Renal cortical epithelial cell (primary cell): ENCODE measurements at places on chromosomes 13 and 19. TPM values are rescaled to one million over a fixed set of nuclear protein-coding genes. Genes with fewer than 3 reads are reported as not detected.

DNA sequence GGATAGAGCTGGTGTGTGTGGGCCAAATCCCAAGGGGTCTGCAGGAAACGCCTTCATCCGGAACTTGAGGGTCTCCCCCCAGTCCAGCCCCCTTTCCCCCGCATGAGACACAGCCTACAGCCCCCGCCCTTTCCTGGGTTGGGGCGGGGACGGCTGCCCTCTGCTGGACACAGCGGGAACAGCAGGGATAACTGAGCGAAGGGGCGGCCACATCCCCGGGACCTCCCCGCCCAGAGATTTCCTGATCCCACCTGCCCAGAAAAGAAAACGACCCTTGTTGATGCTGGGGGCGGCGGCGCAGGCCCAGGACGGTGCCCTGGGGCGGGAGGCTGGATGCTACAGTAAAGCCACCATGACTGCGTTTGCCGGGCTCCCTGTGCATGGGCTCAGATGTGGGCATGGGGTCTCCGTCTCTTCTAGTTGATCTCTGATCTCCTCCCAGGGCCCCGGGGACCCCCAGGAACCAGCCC is 14.2 kb downstream of the ONECUT3 start:
- DNase-seq = no peak

- DNase-seq = no peak
Observed at GRCh38 chr19:50325310-50326100, 3.7 kb downstream of the KCNC3 start.

Gene ACTMAP
- 0.35 and 4.5 TPM in 2 replicates for total RNA-seq

Gene PSPN
- 0.69 and 2.2 TPM in 2 replicates for total RNA-seq

- DNase-seq = peak; percentile 92
Observed at GRCh38 chr13:102724923-102725322, 30.1 kb upstream of the METTL21C start.

DNA sequence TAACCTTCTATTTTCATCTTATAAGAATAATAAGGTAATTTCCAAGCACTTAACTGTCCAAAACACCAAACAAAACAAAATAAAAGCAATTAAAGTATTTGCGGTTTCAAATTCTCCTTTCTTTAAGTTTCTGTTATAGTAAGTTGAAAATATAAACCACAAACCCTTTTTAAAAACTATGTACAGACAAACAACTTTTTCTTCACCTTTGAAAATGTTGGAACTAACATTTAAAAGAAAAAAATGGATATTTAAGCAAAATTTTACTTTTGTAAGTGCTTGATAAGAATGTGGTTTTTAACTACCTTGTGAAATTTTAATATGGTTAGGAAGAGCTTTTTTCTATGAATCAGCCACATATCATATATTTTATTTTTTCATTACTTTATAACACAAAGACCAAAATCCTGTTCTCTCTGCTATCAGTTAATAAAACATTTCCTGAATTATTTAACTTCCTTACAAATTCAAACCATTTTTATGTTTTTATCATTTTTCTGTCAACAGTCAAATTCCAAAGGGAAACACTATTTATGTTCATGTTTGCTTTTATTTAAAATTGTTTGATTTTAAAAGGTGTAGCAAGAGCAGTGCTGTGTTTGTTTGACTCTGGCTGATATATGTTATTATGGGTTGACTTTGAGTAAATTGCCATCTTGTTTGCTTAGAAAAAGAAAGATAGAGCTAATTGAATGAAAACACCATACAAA is 554.1 kb upstream of the KLHL1 start:
- no peak for DNase-seq

- no peak for DNase-seq
Observed at GRCh38 chr19:11390359-11390758, 6.2 kb upstream of the EPOR start.

Gene VSTM2B
- not detected in 2 replicates for total RNA-seq

DNA sequence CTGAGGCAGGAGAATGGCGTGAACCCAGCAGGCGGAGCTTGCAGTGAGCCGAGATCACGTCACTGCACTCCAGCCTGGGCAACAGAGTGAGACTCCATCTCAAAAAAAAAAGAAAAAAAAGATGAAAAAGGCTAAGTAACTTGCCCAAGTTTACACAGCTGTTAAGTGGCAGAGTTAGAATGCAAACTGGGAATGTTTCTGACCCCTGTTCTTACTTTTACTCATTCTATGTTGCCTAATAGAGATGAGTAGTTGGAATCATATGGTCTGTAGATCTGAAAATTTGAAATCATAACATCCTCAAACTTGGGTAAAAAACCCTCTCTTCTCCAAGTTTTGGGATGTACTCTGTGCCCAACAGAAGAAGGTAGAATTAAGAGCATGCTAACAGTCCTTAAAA is 235.8 kb upstream of the RFC3 start:
- no peak for DNase-seq

DNA sequence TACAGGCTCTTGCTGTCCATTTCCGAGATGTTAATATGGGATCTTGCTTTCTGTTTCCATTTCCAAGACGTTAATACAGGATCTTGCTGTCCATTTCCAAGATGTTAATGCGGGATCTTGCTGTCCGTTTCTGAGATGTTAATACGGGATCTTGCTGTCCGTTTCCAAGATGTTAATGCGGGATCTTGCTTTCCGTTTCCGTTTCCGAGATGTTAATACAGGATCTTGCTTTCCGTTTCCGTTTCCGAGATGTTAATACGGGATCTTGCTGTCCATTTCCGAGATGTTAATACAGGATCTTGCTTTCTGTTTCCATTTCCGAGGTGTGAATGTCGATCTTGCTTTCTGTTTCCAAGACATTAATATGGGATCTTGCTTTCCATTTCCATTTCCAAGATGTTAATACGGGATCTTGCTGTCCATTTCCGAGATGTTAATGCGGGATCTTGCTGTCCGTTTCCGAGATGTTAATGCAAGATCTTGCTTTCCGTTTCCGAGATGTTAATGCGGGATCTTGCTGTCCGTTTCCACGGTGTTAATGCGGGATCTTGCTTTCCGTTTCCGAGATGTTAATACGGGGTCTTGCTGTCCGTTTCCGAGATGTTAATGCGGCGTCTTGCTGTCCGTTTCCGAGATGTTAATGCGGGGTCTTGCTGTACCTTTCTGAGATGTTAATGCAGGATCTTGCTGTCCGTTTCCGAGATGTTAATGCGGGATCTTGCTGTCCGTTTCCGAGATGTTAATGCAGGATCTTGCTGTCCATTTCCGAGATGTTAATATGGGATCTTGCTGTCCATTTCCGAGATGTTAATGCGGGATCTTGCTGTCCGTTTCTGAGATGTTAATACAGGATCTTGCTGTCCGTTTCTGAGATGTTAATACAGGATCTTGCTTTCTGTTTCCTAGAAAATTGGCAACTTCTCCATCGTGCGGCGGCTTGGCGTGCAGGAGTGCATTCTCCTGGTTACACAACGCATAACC is 38.3 kb downstream of the PEX11G start:
- peak; percentile 41 for DNase-seq

Gene ZNF443
- 10.8 and 12.7 TPM in 2 replicates for total RNA-seq

Gene NPHS1
- not detected in 2 replicates for total RNA-seq

- DNase-seq = no peak
Observed at GRCh38 chr19:40398417-40399131, 8.6 kb upstream of the HIPK4 start.

- no peak for DNase-seq
Observed at GRCh38 chr19:49904136-49904535, 7.4 kb upstream of the IL4I1 start.

Gene FFAR2
- not detected in 2 replicates for total RNA-seq

DNA sequence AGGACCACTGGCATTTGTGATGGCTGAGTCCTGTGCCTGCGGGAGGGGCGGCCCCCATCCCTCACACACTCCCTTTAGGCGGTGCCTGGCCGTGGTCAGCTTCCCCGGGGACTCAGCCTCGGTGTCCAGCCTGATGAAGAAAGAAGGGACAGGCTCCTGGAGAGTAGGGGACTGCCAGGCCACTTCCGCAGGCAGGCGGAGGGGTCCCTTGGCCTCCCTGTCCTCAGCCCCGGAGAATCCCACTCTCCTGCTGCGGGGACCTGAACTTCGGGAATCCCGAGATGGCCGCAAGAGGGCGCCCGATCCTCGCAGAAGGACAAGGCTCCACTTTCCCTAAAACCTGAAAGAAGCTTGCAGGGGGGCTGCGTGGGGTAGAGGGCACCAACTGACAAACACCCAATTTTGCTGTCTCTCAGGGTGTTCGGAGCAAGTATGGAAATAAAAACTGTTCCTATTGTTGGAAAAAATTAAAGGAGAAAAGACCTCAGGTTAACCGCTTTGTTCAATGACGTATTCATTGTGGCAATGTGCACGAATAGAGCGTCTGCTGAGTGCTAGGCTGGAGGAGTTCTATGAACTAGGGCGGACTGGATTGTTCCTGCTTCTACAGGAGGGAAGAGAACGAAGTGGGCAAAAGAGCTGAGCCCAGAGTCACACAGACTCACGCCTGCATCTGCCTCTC is 297.3 kb downstream of the ZNF536 start:
- no peak for DNase-seq

DNA sequence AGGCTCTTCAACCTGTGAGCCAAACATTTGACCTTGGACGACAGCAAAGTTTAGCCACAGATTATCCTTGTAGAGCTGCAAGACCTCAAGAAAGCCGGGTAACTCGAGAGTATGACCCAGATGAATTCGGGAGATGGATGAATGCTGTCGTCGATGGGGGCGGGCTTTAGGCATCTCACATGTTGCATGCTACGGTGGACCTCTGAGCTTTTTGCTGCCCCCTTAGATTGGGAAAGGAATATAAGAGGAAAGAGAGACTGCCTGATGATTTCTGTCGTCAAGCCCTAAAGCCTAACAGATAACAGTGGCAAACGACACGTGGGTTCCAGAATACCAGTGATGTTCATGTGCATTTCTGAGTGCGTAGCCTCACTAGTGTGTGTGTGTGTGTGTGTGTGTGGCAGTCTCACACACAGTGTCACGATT is 730 bp upstream of the ABCC4 start:
- no peak for DNase-seq

Gene CAMSAP3
- 1.9 and 3.8 TPM in 2 replicates for total RNA-seq

- DNase-seq = no peak
Observed at GRCh38 chr13:54356209-54356608, 1327.6 kb downstream of the OLFM4 start.

- DNase-seq = peak; percentile 54
Observed at GRCh38 chr13:29674532-29674931, 79.0 kb upstream of the SLC7A1 start.

DNA sequence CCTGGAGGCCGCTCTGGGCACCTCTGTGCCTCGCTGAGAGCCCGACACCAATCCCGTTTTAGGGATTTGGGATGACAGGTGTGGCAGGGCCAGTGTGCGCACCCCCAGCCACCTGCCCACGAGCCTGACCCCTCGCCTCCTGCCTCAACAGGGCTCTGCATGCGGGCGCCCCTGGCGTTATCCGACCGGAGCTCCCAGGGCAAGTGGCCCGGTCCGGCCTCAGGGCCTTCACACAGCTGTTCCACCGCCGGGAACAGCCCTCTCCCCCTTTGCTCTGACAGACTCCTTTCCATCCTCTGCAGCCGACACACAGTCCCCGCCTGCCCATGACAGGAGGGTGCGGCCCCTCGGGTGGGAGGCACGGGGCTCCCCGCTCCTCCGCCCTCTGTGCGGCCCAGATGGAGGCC is 7.1 kb upstream of the WDR18 start:
- no peak for DNase-seq

- DNase-seq = no peak
Observed at GRCh38 chr13:113114511-113115362, 7.9 kb upstream of the F10 start.

- DNase-seq = no peak
Observed at GRCh38 chr13:109737046-109737573, 49.3 kb downstream of the IRS2 start.

DNA sequence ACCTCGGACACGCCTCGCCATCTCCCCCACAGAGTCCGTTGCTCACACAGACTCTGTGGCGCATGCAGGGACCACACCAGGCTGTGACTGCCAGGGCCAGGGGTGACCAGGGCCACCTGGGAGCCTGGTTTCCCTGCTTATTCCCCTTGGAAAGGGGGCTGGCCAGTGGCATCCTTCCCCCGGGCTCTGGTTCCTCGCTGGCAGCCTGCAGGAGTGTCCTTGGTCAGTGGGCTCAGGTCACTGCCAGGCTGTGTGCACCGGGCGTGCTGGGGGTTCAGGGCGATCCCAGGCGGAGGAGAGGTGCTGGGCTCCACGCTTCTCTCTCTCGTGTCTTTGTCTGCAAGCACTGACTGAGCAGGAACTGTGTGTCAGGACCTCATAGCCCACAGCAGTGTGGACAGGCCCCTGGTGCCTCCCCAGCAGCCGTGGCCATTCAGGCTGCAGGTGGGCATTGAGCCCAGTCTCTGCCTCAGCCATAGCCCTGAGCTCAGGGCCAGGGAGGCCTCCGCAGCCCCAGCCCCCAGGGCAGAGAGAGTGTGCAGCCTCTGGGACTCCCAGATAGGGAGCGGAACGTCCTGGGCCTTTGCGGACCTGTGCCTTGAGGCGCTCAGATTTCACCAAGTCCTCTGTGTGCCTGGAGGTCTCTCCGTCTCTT is 6.5 kb downstream of the PIAS4 start:
- no peak for DNase-seq

DNA sequence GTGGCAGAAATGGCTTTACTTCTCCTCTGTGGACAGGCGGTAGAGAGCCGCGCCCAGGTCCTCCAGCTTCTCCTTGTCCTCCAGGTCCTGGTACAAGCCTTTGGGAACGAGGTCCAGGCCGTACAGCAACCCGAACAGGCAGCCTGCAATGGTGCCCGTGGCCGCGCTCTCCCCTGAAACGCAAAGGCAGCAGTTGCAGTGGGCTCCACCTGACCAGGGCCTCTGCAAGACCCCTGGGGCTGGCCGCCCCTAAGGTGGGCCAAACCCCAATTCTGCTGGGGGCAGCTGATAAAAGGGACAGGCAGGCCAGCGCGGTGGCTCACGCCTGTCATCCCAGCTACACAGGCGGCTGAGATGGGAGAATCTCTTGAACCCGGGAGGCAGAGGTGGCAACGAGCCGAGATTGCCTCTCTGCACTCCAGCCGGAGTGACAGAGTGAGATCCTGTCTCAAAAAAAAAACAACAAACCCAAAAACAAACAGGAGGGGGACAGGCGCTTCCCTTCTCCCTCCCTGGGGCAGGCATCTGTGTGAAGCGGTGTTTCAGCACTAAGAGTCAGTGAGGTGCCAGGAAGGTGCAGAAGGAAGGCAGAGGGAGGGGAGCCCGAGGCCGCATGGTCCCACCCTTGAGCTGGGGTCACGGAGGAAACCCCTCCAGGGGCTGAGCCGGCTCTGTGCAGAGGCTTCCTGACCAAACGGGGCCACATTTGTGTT is 30.3 kb downstream of the ADPRHL1 start:
- no peak for DNase-seq

DNA sequence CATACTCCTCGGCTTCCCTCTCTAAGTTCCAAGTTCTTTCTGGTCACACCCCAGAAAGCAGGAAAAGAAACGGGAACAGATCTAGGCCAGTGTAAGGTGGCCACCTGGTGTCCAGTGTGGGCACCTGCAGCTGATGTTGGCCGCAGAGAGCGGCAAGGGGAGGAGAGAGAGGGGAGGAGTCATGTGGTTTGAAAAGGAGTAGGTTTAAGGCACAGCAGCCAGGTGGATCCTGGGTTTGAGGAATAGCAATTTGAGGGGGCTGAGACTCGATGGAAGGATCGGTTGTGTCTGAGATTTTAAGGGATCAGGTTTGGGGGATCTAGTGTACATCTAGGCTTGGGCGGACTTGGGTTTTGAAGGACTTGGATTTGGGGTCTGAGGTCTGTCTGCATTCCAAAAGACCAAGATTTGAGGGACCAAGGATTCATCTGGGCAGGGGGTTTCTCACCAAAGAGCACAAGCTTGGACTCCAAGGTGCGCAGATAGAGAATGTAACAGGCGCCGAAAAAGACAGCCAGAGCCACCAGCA is 1.2 kb downstream of the RABAC1 start:
- peak; percentile 87 for DNase-seq
